NCI-H1417 treated with DMSO at 0.1 percent for 48 hours (cell line): ENCODE measurements at places on chromosomes 3 and 15.

DNA sequence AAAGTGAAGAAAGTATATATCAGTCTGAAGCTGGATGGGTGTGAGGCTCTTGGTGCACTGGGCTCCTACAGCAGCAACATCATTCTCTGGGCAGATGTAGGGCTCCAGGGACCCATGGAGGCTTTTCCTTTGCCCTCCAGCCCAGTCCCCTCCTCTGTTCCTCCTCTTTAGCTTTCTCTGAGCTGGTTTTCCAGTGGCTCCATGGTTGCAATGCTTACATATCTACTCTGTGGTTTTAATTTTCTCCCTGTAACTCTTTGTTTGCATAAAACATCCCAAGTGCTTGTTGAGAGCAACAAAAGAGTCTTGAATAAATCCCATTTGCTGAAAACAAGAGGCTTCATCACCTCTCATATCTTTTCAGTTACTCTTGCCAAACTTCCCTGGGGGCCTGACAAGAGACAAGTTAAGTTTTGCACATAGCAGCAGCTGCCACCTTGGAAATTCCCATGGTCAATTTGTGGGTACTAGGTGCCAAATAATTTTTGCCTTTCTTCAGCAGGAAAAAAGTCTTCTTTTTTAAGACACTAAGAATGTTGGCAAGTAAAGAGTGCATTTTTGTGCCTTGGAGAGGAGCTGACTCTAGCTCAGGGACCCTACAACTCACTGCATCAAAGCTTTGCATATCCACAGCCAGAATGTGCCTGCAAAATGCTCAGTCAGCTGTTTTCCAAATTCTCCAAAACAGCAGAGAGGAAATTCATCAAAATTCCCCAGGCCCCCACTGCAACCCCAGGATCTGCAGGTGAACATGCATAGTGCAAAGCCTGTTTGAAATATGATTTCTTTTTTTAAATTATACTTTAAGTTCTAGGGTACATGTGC is 41.9 kb downstream of the COLQ start:
- DNase-seq = no peak

- DNase-seq = no peak
Measured at GRCh38 chr3:13353936-13354542, 66.1 kb downstream of the NUP210 start.

GRCh38 chr3:69294014-69294766 is 91.7 kb downstream of the FRMD4B start:
- no peak for DNase-seq

DNA sequence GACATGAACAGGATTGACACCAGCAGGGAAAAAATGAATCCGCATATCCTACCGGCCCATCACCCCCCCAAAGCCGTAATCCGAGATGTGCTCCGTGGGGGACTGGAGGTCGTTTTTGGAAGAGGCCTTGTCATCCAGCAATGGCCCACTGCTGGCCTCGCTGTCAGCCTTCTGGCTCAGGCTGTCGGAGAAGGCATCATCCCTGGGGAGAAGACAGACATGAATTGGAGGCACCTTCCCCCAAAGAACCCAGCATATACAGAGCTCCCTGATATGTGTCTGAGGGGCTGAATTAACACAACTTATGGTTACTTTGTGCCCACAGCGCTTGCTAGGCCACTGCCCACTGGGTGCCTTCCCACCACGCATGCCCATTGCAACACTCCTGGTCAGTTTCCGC is 29.6 kb upstream of the RAD18 start:
- DNase-seq = no peak

DNA sequence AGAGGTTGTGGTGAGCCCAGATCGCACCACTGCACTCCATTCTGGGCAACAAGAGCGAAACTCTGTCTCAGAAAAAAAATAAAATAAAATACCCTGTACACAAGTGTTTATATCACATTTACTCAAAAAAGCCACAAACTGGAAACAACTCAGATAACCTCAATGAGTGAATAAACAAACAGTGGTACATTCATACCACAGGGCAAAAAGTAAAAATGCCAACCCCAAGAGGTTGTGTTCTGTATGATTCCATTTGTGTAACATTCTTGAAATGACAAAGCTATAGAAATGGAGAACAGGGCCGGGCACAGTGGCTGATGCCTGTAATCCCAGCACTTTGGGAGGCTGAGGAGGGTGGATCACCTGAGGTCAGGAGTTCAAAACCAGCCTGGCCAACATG is 12.9 kb downstream of the EDC3 start:
- no peak for DNase-seq

DNA sequence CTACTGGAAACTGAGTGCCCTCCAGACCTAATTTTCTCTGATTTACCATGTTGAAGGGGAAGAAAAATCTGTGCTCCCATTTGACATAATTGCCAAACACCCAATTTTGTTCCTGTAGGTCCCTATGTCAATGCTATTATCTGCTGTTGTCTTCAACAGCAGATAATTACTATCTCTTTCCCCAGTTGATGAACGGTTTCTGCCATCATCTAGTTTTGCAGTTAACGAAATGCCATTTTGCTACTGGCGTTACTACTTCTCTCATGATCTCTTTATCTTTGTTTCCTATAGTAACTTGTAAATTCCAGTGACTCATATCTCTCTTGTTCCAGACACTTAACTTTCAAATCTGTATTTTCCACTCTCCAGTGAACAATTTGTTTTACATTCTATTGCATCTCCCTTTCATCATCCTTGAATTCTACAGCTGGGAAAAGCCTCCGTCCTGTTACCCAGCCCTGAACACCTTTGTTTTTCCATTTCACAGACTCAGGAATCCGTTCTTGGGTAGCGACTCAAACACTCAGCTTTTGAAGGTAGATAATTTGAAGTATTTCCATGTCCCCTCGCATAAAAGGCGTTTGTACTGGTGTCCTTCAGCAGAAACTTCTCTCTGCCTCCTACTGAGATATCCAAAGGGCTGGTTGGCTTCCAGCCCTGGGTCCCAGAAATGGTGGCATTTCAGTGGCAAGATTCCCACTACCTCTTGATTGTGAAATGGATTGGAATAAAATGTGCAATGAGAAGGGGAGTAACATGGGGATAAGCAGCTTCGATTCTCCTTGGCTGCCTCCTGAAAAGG is 111.7 kb downstream of the FOXB1 start:
- no peak for DNase-seq

GRCh38 chr3:40899286-40899712 is 300.0 kb upstream of the CTNNB1 start:
- DNase-seq = no peak

DNA sequence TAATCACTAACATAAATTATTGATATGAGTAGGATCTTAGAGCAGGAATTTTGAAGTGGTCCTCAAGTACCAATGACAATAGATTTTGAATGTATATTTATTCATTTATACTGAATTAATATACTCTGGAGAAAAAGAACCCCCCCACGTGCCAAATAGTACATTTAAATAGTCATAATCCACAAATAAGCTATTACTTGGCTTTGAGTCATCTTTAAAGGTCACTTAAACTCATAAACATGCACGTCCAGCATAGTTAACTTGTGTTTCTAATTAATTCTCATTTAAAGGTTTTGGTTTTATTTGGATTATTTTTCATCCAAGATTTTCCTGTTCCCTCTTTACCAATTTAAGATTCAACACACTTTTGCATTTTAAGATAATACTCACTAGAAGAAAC is 35.1 kb downstream of the FGF7 start:
- no peak for DNase-seq

DNA sequence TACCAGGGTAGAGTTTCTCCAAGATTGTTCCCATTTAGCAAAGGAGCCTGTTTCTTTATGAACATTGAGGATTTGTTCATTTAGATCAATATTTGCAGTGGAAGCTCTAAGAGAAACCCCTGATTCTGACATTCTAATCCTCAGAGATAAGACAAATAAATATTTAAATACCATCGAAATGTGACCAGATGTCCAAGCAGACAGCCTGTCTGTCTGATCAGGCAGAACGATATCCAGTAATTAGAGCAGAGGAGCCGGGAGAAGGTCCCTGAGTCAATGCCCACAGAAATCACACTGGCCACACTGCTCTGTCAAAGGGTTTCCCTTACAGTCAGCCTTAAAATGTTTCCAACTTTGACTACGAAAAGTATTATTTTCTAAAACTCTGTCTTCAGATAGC is 15.7 kb upstream of the ARPIN start:
- no peak for DNase-seq

DNA sequence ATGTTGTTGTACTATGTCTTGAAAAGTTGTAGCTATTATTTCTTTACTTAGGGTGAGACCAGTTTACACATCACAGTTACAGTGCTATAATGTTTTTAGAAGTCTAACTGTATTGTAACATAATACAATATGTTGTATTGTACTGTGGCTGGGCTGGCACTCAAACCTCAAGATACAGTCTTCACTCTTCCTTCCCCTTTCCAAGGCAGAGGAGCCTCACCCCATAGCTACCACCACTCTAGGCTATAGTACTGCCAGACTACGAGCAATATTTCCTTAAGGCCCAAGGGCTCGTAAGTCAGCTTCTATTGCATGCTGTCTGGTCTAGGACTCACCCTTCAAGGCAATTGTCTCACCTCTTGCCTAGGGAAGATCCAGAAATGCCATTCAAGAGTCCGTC is 597.7 kb downstream of the OTOL1 start:
- no peak for DNase-seq

DNA sequence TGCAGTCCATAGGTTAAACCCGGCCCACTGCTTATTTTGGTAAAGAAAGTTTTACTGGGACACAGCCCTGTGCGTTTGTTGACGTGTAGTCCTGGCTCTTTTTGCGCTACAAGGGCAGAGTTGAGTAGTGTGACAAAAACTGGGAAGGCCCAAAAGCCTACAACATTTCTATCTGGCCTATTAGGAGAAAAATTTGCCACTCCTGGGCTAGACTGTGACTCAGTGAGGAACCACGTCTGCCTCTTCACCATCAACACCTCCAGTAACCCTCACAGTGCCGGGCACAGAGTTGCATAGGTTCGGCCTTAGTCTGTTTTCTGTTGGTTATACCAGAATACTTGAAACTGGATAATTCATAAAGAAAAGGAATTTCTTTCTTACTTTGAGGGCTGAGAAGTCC is 110.3 kb downstream of the TOP2B start:
- no peak for DNase-seq

GRCh38 chr3:179701176-179701827 is 48.5 kb downstream of the USP13 start:
- no peak for DNase-seq

DNA sequence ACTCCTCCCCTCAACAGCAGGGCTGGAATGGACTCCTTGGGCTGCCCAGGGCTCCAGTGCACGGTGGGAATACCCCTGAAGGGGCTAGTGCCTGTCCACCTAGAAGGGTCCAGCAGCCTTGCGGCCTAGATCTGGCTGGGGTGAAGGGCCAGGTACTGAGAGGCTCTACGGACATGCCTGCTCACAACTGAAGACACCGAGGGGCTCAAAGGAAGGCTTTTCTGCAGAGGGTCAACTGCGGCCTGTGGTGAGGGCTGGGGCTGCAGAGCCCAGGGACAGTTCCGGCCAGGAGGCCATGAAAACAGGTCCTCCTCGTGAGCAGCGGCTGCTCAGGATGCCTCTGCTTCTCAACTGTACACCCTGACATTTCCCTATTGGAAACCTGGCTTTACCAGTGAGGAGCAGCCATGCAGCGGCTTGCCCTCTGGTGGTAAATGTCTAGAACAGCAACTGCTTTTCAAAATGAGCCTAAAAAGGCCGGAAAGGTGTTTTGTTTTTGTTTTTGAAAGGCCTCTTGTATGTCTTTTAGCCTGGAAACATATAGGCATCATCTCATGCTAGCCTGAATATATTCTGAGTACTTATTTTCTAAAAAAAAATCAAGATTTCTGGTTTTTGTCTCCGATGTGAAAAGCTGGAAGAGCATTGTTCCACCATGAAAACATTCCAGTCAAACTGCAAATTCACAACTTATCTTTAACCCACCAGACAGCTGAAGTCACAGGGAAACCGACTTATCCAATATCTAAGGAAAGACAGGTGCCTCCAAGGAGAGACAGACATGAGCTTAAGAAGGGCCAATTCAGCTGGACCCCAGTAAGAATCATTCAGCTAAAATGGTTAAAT is 163.4 kb downstream of the KLF13 start:
- DNase-seq = no peak

- no peak for DNase-seq
Measured at GRCh38 chr15:26630857-26631256, 142.0 kb downstream of the GABRB3 start.

GRCh38 chr3:105322570-105323273 is 44.0 kb upstream of the ALCAM start:
- no peak for DNase-seq

GRCh38 chr3:35721628-35722027 is 82.3 kb downstream of the ARPP21 start:
- no peak for DNase-seq

GRCh38 chr15:69637818-69638217 is 185.2 kb downstream of the RPLP1 start:
- DNase-seq = no peak

- no peak for DNase-seq
Measured at GRCh38 chr15:32701863-32702262, 15.9 kb upstream of the GREM1 start.

DNA sequence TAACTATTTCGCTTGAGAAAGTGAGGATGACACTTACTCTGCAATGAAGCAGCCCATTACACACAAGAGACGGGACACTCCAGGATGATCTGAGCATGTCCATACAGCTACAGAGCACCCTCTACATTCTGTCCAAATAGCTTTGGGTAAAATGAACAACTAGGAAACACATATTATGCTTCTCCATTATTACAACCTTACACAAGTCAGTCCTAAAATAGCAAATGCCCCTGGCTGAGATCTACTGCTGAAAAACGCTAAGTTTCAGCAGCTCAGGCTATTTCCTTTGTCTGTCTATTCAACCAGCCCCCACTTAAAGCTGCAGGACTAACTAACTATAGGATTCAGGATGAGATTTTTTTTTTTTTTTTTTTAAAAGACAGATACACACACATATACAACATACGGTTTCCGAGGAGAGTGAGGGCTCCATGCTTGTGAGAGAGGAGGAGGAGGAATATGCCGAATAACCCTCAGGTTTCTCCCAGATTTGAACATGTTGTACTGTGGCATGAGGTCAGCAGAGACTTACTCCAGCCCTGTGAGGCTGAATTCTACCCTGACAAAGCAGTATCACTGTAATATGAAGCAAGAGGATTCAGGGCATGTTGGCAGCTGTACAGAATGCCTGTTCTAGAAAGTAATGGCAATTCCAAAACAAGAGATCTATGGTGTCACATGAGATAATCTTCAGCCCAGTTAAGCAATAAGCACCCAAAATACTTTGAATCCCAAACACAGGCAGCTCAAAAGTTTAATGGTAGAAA is 117.3 kb upstream of the PLXND1 start:
- no peak for DNase-seq

DNA sequence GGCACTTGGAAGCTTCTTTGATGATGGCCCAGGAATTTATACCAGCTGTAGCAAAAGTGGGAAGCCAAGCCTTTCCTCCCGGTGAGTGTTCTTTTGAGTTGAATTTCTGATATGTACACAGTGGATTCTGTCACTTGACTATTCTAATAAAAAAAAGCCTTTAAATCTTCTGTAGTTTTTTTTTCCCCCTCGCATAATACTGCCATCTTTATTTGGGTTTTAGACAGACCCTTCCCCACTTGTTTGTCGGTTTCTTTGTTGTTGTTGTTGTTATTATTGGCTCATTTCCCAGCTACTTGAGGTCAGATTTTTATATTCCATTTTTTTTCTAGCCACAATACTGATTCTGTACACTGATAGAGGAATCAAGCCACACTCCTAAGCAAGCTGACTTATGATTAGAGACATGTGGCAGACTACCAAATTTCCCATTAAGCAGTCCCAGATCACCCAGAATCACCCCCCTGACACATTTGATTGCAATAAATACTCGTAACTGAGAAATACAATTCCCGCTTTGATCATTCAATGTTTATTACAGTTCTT is 122.4 kb upstream of the IL12A start:
- no peak for DNase-seq
